NCI-H510A (cell line): ENCODE measurements at places on chromosomes 6 and 20.

- DNase-seq = no peak
Observed at GRCh38 chr6:170136541-170137175, 154.2 kb downstream of the DLL1 start.

DNA sequence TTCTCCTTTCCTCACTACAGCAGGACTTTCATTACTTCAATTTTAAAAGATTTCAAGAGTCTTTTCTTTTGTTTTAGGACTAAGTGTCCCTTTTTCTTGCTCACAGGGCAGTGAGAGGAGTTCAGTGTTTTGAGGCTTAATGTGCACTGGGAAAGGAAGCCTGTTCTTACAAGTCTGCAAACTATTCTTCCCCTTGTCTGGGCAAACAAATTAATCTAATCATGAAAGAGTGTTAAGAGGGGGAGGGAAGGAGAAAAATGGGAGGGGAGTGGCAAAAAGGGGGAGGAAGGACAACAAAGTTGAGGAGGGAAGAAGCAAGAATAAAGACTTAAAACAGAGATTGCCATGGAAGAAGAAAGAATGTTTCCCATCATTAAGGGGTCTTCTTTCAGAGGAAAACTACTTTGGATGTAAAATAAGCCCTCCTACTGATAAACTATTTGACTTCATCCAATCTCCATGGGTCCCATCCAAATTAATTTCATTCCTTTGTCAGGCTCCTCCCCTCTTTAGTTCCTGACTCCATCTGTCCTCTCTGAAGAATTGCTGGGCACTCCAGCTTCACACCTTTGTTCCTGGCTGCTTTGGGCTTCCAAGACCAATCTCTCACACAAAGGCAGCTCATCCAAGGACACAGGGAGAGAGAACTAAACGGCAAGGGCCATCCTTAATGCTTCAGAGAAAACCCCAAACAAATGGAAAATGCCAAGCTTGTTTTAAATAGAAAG lies 244.5 kb downstream of the TPBG start:
- no peak for DNase-seq

DNA sequence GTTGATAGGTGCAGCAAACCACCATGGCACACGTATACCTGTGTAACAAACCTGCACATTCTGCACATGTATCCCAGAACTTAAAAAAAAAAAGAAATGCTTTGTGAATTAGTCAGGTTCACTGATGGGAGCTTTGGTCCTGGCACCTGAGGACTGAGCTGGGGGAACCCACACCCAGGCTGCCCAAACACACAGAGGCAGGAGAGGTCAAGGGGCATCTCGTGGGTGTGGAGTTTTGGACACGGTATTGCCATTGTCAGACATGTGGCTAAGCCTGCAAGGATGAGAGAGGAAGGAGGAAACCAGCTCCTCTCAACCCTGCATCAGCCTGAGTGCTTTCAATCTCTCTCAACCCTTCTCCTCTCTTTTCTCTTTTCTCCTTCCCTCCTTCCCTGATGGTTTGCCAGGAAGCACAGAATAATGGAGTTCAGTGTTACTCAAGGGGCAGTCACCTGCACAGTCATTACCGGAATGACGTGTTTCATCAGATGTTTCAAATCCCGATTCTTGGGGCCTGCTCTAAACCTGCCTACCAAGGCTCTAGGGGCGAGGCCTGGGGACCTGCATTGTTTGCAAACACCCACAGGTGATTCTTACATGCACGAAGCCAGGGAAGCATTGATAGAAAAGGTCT lies 89.9 kb upstream of the NEDD9 start:
- DNase-seq = no peak

GRCh38 chr6:69584536-69584912 lies 212.3 kb downstream of the LMBRD1 start:
- DNase-seq = no peak

- no peak for DNase-seq
Observed at GRCh38 chr6:39007575-39007974, 41.0 kb upstream of the GLP1R start.
